ENCODE measurements at places on chromosomes 5 and 9.

- no peak for DNase-seq
Observed at GRCh38 chr9:126616521-126616976, 2.8 kb downstream of the LMX1B start.

DNA sequence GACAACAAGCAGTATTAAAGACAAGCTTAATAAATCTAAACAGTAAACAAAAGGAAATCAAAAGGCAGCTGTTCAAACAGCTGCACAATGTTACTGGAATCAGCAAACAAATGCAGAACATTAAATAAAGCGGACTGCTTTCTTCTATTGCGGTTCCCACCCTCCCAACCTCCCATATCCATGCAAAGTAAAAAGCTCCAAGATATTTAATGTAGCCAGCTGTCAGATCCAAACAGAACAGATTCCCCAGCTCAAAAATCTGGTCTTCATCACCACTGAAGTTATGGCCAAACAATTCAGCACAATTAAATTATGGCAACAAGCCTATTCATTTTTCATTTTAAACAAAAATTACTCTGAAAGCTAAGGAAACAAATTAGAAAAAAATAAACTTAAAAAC lies 75.9 kb downstream of the SLC38A9 start:
- no peak for DNase-seq

- DNase-seq = no peak
Observed at GRCh38 chr9:20486552-20486951, 135.7 kb downstream of the MLLT3 start.

DNA sequence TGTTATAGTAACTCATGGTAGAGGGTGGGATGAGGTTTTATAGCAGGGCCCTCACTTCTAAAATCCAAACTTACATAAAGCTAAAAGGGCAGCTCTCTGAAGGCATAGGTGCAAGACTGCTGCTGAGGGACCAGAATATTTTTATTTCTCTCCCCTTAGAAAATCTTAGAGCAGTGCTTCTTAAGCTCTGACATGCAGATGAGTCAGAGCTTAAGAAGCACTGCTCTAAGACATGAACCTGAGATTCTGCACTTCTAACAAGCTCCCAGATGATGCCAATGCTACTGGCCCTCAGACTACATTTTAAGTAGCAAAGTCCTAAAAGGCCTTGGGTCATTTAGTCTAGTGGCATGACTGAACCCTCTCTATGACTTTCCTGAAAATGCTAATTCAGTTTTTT lies 97.6 kb upstream of the SPRY4 start:
- no peak for DNase-seq

GRCh38 chr5:40672425-40672824 lies 7.3 kb upstream of the PTGER4 start:
- DNase-seq = no peak

DNA sequence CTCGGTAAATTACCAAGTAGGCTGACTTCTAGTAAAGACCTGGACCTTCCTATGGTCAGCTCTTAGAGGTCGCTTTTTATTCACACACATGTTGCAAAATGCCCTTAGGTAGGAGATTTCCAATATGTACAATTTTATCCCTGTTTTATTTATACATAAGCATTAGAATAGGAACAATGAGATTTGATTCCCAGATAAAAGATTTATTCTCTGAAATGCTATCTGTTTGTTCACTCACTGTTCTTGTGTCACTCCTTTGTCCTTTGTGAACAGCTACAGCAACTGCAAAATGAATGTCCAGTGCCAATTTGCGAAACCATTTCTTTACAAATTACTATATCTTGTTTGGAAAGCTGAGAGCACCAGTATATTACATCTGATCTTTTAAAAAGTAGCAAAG lies 991.5 kb upstream of the TYRP1 start:
- DNase-seq = no peak

DNA sequence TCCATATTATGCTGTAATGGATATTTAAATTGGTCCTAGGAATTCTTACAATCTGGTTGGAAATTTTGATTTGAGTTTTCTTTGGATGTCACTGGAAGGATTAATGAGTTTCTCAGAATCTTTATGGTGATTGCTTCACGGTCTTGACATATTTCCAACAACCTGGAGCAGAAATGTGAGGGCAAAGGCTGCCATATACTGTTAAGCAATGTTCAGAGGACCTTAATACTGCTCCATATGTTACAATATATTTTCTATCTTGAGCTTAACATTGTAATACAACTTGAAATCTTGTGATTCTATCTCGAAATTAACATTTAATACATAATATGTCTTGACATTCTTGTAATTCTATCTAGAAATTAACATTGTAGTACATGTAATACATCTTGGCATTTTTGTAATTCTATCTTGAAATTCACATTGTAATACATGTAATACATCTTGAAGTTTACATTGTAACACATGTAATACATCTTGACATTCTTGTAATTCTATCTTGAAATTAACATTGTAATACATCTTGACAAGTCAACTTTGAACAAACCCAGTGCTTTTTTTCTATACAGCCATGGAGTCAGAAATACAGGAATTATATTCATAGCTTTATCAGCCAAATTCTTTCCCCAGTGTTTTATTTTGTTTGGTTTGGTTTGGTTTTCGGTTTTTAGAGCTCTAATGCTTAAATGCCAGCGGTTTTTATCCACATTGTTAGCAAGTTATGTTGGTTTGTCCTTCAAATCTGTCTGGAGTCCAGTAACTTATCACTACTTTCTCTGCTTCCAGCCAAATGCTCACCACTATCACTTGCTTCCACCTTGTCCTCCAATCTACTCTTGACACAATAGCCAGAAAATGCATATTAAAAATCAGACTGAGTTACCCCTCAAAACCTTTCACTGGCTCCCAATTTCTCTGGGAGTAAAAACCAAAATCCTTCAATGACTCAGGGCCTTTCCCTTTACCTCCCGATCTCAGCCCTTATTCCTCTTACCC lies 3.0 kb upstream of the TUT7 start:
- DNase-seq = no peak

- no peak for DNase-seq
Observed at GRCh38 chr9:108813951-108814601, 41.7 kb downstream of the ACTL7B start.

GRCh38 chr5:174911118-174911517 lies 186.7 kb downstream of the MSX2 start:
- no peak for DNase-seq

GRCh38 chr9:95351051-95351450 lies 33.5 kb upstream of the FANCC start:
- DNase-seq = no peak

DNA sequence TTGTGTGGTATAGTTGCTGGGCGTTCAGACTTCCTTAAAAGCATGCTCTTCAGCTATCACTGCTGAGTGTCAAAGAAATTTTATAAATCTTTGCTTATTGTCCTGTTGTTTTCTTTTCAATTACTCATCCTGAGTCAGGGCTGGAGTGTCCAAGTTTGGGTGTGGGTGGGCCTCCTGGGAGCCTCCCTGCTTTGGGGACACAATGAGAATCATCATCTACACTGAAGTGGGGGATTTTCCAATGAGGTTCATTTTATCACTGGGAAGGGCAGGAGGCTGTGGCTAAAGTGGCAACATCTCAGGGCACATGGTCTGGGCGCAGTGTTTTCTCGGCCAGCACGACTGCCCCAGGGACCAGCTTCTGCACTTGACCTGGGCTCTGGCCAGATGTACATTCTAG lies 19.5 kb downstream of the GFPT2 start:
- no peak for DNase-seq

DNA sequence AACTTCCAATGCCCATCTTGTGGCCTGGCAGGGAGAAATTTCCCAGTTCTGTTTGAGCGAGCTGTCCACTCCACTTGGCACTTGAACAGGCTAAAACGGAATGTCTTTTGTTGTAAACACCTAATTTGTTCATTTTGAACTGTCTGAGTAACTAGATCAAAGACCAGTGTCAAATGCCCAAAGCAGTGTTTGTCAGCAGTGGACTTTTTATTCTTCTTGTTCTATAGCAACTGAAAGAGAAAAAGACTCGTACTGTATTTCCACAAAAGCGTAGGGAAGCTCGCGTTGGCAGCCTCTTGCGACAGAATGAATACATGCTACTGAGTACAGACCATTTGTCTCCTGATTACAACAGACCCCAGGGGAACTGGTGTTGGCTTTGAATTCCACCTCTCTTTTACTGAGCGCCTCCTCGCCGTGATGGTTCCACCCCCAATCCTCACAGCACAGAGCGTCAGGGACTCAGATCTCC lies 601.8 kb upstream of the ZNF608 start:
- no peak for DNase-seq

GRCh38 chr5:175235251-175235960 lies 208.6 kb downstream of the DRD1 start:
- DNase-seq = no peak

DNA sequence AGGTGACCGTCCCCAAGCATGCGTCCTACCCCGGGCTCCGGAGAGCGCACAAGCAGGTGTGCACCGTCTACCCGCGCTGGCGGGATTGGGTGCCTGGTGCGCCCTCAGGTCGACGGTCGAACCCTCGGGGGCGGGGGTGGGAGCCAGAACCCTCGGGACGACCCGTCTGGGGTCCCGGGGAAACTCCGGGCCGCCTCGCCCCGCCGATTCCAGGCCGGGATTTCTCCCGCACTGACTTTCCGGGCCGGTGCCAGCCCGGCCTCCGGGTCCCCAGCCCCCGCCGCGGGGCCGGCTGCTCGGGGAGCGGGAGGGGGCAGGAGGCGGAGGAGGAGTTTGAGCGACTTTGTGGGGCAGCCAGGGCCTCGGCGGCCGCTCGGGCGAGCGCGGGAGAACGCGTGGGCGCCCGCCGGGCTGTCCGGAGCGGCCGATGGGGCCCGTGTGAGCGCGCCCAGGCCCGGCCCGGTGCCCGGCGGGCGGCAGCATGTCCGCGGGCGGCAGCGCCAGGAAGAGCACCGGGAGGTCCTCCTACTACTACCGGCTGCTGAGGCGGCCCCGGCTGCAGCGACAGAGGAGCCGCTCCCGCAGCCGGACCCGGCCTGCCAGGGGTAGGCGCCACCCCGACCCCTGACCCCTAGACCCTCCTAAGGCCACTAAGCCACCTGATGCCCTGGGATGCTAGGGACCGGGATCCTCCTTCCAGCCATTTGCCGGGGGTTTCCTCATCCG lies at the start of gene DAB2IP:
Gene DAB2IP (plus strand): TSS at position 340 of the 726 bp plus-strand sequence. CDS start 142 bp downstream, at position 482.
- no peak for DNase-seq

DNA sequence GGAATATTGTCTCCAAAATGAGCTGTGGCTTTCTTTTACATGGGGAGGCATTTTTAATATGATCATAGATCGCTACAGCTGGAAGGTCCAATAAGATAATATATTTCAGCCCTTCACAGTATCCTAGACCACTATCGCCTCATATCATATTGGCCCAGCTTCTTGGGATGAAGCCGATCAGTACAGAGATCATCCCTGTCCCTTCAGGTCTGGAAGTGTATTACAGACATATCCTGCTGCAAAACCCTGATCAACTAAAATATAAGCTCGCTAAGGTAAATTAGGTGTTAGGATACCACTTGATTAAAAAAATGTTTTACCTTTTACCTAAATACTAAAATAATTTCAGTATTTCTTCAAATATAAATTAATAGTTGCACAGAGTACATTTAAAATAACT lies 41.7 kb downstream of the JAKMIP2 start:
- no peak for DNase-seq

- DNase-seq = no peak
Observed at GRCh38 chr5:35324679-35325078, 94.4 kb upstream of the PRLR start.

DNA sequence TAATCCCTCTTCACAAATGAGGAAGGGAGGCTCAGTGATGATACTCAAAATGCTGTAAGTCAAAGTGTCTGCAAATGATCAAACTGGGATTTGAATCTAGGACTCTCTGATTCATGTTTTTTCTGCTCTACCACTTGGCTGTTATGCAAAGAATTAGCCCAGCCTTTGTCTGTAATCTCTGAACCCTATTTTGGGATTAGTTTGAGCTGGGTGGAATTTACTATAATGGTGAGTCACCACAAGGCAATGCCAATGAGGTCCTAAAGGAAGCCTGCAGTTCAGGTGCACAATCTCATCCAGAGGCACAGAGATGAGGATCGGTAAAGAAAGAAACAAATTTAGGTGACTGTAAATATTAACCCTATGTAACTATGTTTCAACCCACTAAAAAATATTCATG lies 29.2 kb downstream of the RFK start:
- DNase-seq = no peak

GRCh38 chr5:82534986-82535385 lies 256.8 kb upstream of the RPS23 start:
- no peak for DNase-seq

- DNase-seq = peak; percentile 39
Observed at GRCh38 chr5:178232124-178232919, at the start of gene PHYKPL. Gene PHYKPL (minus strand): TSS chr5:178232802. CDS start chr5:178232550, 252 bp downstream.

DNA sequence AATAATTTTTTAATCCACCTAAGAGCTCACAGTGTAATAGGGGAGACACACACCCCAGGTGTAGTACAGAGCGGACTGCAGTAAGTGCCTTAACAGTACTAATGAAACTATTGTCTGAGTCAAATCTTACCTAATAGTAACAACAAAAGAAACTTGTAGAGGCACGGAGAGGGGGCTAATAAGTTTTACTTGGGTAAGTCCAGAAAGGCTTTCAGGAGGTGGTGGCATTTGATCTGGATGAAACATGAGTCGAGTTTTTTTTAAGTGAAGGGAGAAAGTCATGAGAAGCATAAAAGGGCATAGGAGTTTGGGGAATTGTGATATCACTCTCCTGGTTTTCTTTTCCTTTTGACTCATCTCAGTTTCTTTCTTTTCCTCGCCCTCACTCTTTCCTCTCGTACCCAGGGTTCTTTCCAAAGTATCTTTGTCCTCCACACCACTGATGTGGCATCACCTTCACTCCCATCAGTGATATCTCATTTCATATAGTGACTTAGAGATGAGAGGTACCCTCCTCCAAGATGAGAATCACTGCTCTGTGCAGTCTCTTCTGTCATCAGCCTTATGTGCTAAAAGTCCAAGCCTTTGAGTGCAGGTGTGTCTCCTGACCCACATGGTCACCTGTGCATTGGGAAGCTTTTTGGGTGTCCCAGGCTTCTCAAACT lies 2.0 kb downstream of the CTNNA1 start:
- DNase-seq = no peak

GRCh38 chr9:32706725-32707100 lies 71.2 kb upstream of the TAF1L start:
- DNase-seq = no peak

DNA sequence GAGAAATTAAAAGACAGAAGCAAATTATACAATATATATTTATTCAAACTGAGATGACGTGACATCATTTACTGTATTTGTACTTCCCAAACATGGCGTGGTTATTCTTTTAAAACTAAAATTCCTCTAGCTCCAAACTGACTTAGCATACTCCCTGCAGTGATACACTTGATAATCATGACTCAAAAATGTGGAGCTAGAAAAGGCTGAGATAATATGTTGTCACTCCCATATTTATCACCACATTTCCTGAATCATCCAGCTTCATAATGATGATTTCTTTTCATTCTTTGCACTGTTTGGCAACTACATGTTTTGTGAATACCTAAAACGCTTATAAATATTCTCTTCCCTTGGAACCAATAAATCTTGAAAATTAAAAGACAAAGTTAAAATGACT lies 341.0 kb downstream of the EBF1 start:
- DNase-seq = no peak

DNA sequence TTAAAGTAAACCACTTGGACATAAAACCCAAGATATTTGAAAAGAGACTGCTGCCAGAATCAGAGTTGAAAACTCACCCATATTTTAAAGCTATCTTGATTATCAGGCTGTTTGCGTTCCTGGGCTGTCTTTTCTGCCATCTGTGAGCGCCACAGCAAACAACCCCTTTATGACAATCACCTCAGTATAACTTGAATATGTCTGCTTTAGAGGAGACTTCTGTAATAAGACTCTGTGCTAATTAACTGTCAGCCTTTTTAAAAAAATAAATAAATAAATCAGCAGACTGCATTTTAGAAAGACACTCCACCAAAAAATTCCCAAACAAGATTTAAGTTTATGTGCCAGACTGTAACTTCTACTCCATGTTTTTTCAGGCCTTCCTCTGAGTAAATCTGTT lies 375.7 kb upstream of the CCNH start:
- no peak for DNase-seq

Measured in stimulated activated CD4-positive, alpha-beta T cell treated with anti-CD3 and anti-CD28 coated beads, Interleukin-12 subunit alpha, Interleukin-12 subunit beta, amount 100 ng/mL, for 48 hours (primary cell).